Naive thymus-derived CD4-positive, alpha-beta T cell (primary cell): ENCODE measurements at places on chromosomes 7 and 10. TPM values are rescaled to one million over a fixed set of nuclear protein-coding genes. Genes with fewer than 3 reads are reported as not detected.

- DNase-seq, result no peak
Measured at GRCh38 chr7:48182718-48183369, 11.6 kb downstream of the ABCA13 start.

- no peak for DNase-seq
Measured at GRCh38 chr10:117652228-117653169, 110.0 kb downstream of the EMX2 start.

C7orf33 gene
- not detected for total RNA-seq

- no peak for DNase-seq
Measured at GRCh38 chr10:124624466-124624865, 119.7 kb downstream of the FAM53B start.

DNA sequence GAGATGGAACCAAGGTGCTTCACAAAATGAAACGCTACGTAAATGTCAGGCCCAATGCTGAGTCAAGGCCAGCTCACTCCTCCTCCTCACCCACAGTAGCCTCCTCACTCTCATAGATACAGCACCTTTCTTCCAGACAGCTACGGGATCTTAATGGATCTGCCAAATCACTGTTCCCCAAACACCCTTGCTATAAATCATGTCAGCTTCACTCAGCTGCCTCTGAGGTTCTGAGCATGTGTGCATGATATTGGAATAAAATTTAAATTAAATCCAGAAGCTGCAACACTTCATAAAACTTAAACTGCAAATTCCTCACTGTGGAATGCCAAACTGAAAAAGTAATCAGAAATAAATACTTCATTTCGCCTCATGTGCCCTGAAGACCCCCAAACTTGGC lies 14.7 kb upstream of the CPXM2 start:
- no peak for DNase-seq

NAT16 gene
- total RNA-seq, result not detected in 2 replicates

DNA sequence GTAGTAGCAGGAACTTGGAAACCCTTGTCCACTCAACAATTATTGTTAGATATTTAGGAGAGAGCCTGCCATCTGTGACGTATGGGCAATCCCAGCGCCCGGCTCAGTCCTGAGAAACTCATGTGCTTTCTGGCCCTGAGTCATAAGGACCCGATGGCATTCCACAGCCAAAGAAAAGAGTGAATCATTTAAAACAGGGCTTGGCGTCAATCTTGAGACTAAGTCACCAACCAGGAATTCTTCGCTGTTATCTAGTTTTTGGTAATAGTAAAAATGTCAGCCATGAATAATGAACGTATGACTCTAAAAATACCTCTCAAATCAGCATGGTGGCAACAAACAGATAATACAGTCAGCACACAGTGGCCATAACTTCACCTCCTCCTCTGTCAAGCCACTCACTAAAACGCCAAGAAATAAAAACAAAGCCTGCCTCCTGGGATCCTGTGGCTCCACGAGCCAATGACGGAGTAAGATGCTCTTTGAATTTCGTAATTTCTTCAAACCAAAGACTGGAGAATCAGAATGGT lies 140.8 kb downstream of the ADAM12 start:
- DNase-seq, result no peak

- no peak for DNase-seq
Measured at GRCh38 chr7:122298131-122298530, 6.4 kb downstream of the FEZF1 start.

GRCh38 chr10:32357056-32357735 lies 10.2 kb upstream of the EPC1 start:
- no peak for DNase-seq

GRCh38 chr7:78746301-78746700 lies 707.2 kb downstream of the MAGI2 start:
- no peak for DNase-seq

DNA sequence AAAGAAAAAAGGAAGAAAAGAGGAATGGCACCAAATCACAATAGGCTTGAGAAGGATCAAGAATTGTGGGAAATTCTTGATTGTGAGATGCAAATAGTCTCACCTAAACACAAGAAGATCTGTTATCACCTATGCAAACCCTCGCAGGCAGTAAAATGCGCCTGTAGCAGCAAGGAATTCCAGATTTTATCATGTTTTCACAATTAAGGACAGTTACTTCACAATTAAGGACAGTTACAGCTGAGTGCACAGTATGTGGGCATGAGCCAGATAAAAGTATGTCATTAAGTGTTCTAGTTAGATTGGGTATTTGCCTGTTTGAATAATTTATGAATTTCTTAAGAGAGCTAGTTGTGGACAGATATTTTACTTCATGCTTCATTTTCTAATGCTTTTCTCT lies 336.2 kb downstream of the CDC14C start:
- DNase-seq, result no peak

GRCh38 chr10:33401300-33401699 lies 66.8 kb upstream of the NRP1 start:
- no peak for DNase-seq

DNA sequence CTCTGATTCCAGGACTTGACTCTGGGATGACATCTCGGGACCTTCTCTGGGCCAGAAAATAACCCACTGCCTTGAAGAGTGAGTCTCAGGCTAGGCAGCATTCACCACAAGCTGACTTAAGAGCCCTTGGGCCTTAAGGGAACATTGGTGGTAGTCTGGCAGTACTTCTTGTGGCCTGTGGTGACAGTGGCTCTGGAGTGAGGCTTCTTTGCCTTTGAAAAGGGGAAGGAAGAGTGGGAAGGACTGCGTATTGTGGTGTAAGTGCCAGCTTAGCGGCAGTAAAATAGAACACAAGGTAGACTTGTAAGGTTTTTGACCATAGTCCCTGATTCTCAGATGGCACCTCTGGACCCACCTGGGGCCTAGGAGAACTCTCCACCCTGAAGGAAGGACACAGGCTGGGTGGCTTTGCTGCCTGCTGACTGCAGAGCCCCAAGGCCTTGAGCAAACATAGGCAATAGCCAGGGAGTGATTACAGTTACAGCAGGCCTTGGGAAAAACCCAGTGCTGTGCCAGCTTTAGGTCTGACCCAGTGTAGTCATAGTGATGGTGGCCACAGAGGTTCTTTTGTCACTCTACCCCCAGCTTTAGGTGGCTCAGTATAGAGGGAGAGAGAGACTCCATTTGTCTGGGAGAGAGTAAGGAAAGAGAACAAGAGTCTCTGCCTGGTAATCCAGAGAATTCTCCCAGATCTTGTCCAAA lies 483.9 kb downstream of the SH2D4B start:
- DNase-seq, result no peak

DNA sequence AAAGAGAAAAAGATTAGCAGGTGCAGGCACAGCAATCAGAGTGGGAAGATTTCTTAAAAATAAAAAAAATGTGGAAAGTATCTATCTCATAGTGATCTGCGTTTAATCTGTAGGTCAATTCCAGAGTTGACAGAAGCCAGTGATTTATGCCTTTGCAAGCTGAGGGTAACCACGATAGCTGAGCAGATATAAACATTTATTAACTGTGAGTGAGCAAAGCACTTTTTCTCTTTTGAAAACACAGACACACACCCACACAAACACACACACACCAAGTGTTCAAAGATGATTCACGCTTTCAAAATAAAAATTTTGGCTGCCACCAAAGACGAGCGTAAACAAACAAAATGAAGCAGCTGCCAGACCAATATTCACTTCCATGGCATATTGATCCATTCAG lies 243.2 kb upstream of the SLC26A5 start:
- DNase-seq, result no peak

- DNase-seq, result no peak
Measured at GRCh38 chr7:45084336-45084735, 4.4 kb downstream of the NACAD start.

DNA sequence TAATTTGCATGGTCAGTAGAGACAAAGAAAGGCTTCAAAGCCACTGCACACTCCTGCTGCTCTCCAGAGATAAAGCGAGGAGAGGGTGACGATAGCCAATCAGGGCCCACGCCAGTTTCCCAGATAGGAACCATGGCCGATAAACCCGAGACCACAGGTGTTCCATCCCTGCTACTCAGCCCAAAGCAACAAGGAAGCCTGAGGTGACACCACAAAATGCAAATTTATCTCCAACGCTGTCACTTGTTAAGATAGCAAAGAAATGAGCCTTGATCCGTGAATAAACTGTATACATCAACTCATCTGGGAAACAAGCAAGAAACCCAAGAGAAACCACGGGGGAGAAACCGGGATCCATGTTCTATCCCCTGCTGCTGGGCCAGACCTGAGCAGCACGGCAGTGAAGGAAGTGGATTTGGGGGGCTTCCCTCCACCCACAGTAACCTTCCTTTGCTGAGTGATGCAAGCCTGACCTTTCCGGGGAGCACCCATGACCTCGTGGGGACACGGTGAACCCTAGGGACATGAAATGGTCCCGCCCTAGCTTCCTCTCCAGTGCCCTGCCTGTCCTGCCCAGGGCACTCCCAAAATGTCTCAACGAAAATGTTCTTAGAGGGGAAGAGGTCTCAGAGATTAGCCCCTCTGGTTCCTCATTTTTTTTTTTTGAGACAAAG lies 164.6 kb downstream of the PTPRN2 start:
- no peak for DNase-seq
